ENCODE measurements at places on chromosomes 2 and 18. TPM values are rescaled to one million over a fixed set of nuclear protein-coding genes. Genes with fewer than 3 reads are reported as not detected.

The ABCG8 gene
- not detected for total RNA-seq

The LIMS3 gene
- total RNA-seq, result 4.2 TPM

The CD226 gene
- total RNA-seq, result 0.69 TPM

The WNT6 gene
- not detected for total RNA-seq

The ARHGEF4 gene
- 4.7 TPM for total RNA-seq

The PLGLB1 gene
- 0.40 TPM for total RNA-seq

The DES gene
- total RNA-seq, result 3.0 TPM

The IFIH1 gene
- total RNA-seq, result 7.3 TPM

The IL18R1 gene
- total RNA-seq, result 8.3 TPM

The KCNK3 gene
- total RNA-seq, result 0.89 TPM

The ZNF804A gene
- total RNA-seq, result 1.4 TPM

The AP1S3 gene
- 18.6 TPM for total RNA-seq

The IL36RN gene
- not detected for total RNA-seq

The PIEZO2 gene
- total RNA-seq, result 5.3 TPM

The AQP12B gene
- not detected for total RNA-seq

The TMEM198 gene
- 1.3 TPM for total RNA-seq

The CROCC2 gene
- 0.13 TPM for total RNA-seq

The BOLL gene
- not detected for total RNA-seq

The NEU4 gene
- total RNA-seq, result 0.13 TPM

The TCF23 gene
- total RNA-seq, result not detected

The FAM117B gene
- 3.4 TPM for total RNA-seq

The C18orf54 gene
- 2.7 TPM for total RNA-seq

The RNF125 gene
- total RNA-seq, result 0.13 TPM

The TOGARAM2 gene
- under 0.01 TPM for total RNA-seq

The CKAP2L gene
- total RNA-seq, result 1.3 TPM

The UBR3 gene
- total RNA-seq, result 40.0 TPM

The RGPD4 gene
- not detected for total RNA-seq

The UGT1A4 gene
- not detected for total RNA-seq

The LIMS2 gene
- 8.3 TPM for total RNA-seq

The STK25 gene
- 189 TPM for total RNA-seq

The PAIP2B gene
- 0.65 TPM for total RNA-seq

The ONECUT2 gene
- total RNA-seq, result not detected

The DOK1 gene
- 116 TPM for total RNA-seq

The C2orf15 gene
- not detected for total RNA-seq

The SPATA3 gene
- total RNA-seq, result not detected

The GPR45 gene
- not detected for total RNA-seq

All from smooth muscle cell of the pulmonary artery (primary cell).